Epithelial cell of prostate (primary cell): ENCODE measurements at places on chromosomes 2 and 18.
A peak's percentile ranks its signal among the peaks of the same experiment; 100 is the strongest.

GRCh38 chr2:26889796-26890195 lies 41.9 kb downstream of the DPYSL5 start:
- DNase-seq: no peak

- DNase-seq: no peak
These were observed 123.2 kb downstream of the MMADHC start for GRCh38 chr2:149464396-149464795.

- no peak for DNase-seq
These were observed 12.9 kb upstream of the INPP5D start for GRCh38 chr2:233047206-233047605.

GRCh38 chr2:158578703-158579330 lies 122.1 kb downstream of the PKP4 start:
- DNase-seq: no peak

GRCh38 chr18:48734460-48734859 lies 195.6 kb downstream of the CTIF start:
- no peak for DNase-seq

- no peak for DNase-seq
These were observed 66.4 kb downstream of the UBE2E3 start for GRCh38 chr2:181046833-181047232.

DNA sequence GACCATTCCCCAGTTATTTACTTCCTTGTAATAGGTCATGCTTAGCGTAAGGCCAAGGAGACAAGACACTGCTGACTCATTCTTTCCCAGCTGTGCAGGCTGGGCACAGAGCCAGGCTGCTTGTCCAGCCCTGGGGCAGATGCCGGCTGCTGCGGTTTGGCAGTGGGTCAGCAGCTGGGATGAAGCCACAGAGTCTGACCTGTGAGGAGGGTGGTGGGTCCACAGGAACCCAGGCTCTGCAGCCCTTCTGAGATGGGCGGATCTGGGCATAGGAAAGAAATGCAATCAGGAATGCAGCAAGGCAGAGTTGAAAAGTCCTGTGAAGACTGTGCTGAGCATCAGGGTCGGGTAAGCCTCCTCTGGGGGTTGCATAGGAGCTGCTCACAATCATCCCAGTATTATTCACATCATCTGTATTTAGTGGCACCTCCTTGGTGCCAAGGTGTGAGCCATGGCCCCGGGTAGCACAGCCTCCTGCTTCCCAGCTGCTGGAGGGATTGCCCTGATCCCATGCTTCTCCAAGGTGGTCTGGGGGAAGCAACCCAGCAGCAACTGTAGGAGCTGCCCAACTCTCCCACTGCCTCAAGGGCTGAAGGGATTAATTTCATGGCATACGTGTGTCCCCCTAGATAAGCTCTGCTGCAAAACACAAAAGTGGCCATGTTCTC lies 139.0 kb downstream of the DDX1 start:
- peak; percentile 51 for DNase-seq

DNA sequence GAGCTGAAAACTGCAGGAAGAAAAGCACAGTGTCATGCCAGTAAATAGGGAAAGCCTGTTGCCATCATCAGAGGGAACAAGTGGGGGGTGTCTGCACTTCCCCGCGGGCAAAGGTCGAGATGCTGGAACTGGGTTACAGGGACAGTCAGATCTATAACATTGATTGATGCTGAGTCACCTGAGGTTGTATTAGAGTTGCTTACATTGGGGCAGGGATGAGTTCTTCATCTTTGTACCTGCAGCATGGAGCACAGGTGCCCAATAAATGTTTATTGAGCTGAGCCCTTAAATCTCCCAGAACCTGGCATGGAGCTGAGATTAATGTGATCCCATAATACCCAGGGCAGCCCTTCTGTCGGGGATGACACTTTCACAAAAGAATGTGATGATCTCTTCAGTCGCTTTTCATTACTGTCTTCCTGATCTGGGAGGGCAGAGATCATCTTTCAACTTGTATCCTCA lies 5.9 kb upstream of the RNF152 start:
- DNase-seq: no peak

- DNase-seq: no peak
These were observed 3.8 kb upstream of the ATP8B1 start for GRCh38 chr18:57806978-57807285.

- peak; percentile 69 for DNase-seq
These were observed 89.5 kb upstream of the STK39 start for GRCh38 chr2:168336786-168337388.

- no peak for DNase-seq
These were observed 10.3 kb upstream of the PAPOLG start for GRCh38 chr2:60745761-60746160.

DNA sequence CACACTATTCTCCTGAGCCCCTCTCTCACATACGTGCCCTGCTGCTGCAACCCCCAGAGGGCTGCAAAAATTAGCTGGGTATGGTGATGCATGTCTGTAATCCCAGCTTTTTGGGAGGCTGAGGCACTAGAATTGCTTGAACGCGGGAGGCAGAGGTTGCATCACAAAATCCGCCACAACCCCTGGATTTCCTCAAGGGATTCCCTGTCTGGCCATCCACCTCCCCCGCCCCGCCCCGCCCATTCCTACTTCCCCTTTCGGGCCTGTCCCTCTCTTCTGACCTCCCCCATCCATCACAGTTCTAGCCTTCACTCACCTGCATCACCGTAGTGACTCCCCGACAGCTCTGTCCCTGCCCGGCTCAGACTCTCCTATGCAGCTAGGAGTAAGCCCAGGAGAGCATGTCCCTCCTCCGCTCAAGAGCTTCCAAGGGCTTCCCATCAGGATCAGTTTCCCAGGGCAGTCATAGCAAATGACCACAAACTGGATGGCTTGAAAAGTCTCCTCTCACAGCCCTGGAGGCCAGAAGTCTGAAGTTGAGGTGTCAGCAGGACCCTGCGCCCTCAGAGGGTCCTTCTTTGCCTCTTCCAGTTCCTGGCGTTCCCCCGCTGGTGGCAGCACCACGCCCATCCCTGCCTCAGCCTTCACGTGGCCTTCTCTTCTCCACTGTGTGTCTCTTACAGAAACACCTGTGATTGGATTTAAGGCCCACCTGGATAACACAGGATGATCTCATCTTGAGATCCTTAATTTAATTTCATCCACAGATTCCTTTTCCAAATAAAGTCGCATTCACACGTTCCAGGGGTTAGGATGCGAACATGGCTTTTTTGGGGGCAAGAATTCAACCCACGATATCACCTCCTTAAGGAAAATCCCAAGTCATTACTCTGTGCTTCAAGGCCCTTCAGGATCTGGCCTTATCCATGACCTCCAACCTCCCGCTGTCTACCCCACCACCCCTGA lies 58.5 kb downstream of the HS1BP3 start:
- no peak for DNase-seq

DNA sequence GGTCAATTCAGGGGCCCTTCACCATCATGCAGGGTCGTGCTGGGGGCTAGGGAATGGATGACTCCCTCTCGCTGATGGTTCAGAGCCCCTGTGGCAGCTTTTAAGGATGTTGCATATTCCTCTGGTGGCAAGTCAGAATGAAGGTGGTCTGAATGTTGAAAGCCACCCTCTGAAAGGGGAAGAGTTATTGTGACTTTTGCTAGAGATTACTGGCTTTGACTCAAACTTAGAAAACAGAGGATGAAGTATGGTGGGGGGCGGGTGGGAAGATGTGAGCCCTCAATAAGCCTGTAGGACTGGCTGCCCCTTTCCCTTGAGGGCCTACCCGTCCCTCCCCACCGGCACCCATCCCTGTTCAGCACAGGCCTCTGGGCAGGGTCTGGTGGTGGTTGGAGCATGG lies 23.2 kb downstream of the MC2R start:
- DNase-seq: no peak

GRCh38 chr2:108934583-108935245 lies 54.3 kb downstream of the EDAR start:
- DNase-seq: no peak

GRCh38 chr18:53752781-53753367 lies 471.6 kb downstream of the MBD2 start:
- DNase-seq: no peak

GRCh38 chr18:7158216-7158615 lies 40.6 kb upstream of the LAMA1 start:
- no peak for DNase-seq
